Femur (tissue), 1 donor: ENCODE measurements at places on chromosomes 12 and 14.
A peak's percentile ranks its signal among the peaks of the same experiment; 100 is the strongest.

GRCh38 chr14:104725772-104726548, 1.9 kb downstream of the ADSS1 start:
- DNase-seq: no peak

- peak; percentile 80 for DNase-seq
These were observed 44.3 kb downstream of the TEAD4 start for GRCh38 chr12:3003357-3003992.

GRCh38 chr12:49750027-49750995, 9.0 kb downstream of the TMBIM6 start:
- DNase-seq: no peak

- DNase-seq: no peak
These were observed 166.8 kb downstream of the DAD1 start for GRCh38 chr14:22422238-22422637.

GRCh38 chr14:77273796-77274195, 2.8 kb upstream of the NGB start:
- DNase-seq: no peak

- DNase-seq: no peak
These were observed 11.0 kb downstream of the DCTN2 start for GRCh38 chr12:57535764-57536596.

GRCh38 chr12:18990856-18991255, 138.7 kb upstream of the PLEKHA5 start:
- no peak for DNase-seq

- DNase-seq: peak; percentile 53
These were observed 271.6 kb downstream of the NPAS3 start for GRCh38 chr14:33210311-33210710.

DNA sequence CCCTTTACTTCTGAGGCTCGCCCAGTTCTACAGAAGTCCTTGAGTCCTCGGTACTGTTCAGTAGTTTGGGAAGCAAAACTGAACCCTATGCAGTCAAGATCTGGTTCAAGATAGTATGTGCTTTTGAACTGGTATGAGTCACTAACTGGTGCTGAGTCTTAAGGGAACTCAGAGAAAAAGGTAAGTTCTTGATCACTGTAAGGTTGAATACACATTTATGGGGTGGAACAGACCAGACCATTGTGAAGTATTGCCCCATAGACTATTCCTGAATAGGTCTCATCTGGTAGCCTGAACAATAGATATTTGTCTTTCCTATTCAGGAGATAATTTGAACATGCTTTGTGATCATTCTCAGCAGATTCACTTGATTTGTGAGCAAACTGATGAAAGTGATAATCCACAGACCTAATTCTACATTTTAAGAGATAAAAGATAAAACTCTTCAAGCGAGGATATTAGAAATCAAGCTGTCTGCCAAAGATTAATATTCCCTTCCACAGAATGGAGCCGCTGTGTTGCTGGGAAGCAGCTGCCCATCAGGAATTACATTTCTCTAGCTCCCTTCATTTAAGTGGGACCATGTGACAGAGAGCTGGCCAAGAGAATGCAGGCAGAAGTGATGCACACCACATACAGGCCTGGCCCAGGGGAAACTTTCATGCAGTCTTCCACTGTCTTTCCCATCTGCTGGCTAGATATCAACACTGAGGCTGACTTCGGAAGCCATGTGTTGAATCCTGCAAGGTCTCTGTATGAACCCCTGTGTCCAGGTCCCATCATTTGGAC, 369.8 kb upstream of the GARIN6 start:
- DNase-seq: no peak

GRCh38 chr12:119020406-119021360, 39.3 kb downstream of the SRRM4 start:
- DNase-seq: no peak

- peak; percentile 30 for DNase-seq
These were observed 144.8 kb downstream of the NUAK1 start for GRCh38 chr12:105993766-105994555.

- DNase-seq: no peak
These were observed 26.4 kb downstream of the DDHD1 start for GRCh38 chr14:53126731-53127130.

DNA sequence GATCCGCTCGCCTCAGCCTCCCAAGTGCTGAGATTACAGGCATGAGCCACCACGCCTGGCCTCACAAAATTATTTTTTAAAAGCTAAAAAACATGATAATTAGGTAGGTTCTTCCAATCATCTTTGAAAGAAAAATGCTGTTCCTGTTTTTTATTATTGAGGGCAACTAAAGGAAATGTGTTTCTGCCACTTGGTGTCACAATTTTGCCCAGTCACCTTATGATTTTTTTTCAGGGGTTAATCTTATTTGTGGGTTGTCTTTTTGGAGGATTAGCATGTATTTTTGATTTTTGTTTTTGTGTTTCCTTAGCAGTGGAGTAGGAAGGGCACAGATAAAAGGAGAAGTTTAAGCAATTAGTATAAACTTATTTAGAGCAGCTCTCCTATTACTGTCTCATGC, 79.8 kb downstream of the PRORP start:
- DNase-seq: no peak
